ENCODE measurements at places on chromosomes 4 and X.

DNA sequence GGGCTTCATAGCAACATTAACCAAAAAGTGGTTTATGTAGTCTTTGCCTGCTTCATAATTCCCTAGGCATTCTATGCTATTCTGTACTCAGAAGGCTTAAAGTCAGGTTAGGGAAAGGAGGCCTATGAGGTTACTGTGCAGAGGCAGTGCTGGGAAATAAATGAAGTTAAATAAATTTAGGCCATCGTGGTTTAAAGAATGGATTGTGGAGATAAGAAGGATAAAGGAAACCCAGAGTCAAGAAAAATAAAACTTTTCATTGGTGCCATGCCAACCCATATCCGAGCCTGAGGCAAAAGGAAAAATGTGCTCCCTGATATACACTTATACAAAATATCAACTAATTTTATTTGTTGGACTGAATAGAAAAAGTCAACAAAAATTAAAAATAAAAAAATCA, 70.2 kb downstream of the AR start:
- DNase-seq: no peak

DNA sequence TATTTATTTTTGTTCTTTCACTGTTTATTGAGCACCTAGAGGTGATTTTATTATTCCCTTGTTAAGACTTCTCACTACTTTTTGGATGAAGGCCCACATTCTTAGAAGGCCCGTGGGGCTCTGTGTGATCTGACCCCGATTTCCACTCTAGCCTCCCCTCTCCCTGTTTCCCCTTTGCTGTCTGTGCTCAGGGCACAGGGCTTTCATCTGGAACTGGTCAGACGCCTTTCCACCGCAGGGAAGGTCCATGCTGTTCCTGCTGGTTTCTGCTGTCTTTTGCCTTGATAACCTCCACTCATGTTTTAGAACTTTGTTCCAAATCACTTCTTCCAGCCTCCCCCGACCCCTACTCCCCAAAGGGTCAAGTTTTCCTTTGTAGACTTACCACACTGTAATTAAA, 31.3 kb upstream of the ANAPC4 start:
- DNase-seq: no peak

DNA sequence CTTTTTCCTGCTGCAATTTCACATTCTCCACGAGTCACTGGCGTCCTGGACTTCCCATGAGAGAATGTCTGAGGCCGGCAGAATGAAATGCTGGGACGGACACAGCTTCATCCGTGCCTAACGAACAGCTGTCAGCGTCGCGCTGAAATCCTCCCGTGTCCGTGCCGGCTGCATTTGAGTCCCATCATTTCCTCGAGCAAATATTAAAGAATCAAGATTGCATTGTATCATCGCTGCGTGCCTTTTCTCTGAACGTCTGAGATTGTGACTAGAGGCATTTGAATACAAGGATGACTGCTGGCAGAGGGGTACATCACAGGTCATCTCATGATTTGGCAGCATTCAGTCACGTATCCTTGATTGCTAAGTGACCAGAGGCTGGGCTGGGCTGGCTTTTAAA, 279.9 kb downstream of the ASMT start:
- DNase-seq: no peak

- DNase-seq: no peak
Measured at GRCh38 chr4:156788782-156789181, 182.8 kb downstream of the PDGFC start.

- no peak for DNase-seq
Measured at GRCh38 chr4:125322366-125322730, 7.6 kb downstream of the FAT4 start.

GRCh38 chr4:36610628-36611027, 329.2 kb downstream of the DTHD1 start:
- no peak for DNase-seq

GRCh38 chr4:83340692-83341343, 6.2 kb upstream of the HPSE start:
- no peak for DNase-seq

DNA sequence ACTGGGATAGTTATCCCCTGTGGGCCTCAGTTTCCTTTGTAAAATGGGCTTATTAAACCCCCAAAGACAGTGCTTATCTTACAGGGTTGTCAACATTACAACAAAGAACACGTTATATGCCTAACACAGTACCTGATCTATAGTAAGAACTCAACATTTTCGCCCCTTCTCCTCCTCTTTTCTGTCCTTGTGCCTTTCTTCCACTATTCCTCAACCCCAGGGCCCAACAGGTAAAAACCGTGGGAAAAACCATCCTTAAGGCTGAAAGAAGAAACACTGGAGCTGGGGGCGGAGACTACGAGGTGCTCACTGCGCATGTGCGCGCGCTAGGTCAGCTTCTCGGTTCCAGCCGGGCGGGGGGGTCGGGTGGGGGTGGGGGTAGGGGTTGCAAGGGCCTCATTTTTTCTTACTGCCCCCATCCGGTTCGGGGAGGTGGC, 426 bp upstream of the XIAP start:
- DNase-seq: no peak

GRCh38 chr4:56387023-56388001, at the start of gene AASDH:
Gene AASDH (minus strand): TSS chr4:56387491. CDS start chr4:56384299, 3,192 bp downstream.
- peak; percentile 93 for DNase-seq

- no peak for DNase-seq
Measured at GRCh38 chr4:188046657-188047056, 51.1 kb downstream of the ZFP42 start.

- no peak for DNase-seq
Measured at GRCh38 chrX:12970691-12971202, 4.2 kb upstream of the TMSB4X start.

- no peak for DNase-seq
Measured at GRCh38 chr4:107987916-107988762, 1.6 kb upstream of the HADH start.

DNA sequence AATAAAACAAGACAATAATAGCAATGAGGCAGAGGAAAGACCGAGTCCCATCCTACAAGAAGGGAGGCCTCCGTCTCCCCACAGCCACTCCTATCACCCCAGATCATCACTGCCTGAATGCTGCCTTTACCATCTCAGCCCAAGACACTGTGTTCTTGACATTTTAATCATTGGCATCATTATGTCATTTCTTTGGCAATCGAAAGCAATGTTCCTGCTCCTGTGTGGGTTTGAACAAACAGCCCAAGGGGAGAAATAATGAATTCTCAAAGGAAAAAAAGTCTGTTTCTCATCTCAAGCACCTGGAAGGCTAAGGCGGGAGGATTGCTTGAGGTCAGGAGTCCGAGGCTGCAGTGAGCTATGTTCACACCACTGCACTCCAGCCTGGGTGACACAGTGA, 73.0 kb upstream of the ACSL1 start:
- DNase-seq: no peak

GRCh38 chrX:13652287-13652793, 601 bp upstream of the TCEANC start:
- DNase-seq: no peak

GRCh38 chr4:71151054-71151453, 157.6 kb downstream of the DCK start:
- no peak for DNase-seq

GRCh38 chrX:130082244-130083106, 27.8 kb downstream of the ELF4 start:
- peak; percentile 61 for DNase-seq

GRCh38 chrX:116667346-116668134, 204.8 kb upstream of the CT83 start:
- DNase-seq: no peak

DNA sequence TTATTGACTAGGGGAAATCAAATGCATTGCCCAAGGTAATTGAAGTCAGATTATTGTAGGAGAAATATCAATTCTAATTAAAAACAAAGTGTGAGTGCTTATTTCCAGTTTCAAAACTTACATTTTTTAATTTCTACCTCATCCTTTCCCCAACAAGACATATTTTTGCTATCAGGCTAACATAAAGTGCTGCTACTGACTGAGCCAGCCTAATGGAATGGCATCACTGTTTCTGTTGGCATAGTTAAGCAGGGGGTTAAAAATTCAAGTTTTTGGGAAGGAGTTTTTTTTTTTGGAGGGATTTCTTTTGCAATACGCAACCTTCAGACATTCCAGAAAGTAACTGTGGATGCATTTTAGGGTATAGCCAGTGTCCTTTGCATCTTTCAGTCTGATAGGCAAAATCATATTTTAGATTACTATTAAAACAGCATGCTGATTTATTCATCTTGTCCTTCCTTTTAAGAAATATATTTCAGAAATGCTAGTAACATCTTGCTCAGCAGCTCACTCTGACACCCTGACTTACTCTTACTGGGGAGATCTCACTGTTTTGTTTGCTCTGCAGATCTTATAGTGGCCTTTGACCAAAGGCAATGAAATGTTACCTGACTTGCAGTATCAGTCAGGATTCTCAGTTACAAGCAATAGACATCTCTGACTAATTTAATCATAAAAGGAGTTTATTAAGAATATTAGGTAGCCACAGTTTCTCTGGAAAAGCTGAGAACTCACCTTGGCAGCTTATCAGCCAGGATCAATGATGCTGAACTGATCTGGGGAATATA, 24.4 kb downstream of the GAB1 start:
- DNase-seq: no peak

- DNase-seq: no peak
Measured at GRCh38 chr4:102543030-102543928, 42.1 kb downstream of the NFKB1 start.

- no peak for DNase-seq
Measured at GRCh38 chr4:175671491-175671934, 140.6 kb downstream of the GPM6A start.

DNA sequence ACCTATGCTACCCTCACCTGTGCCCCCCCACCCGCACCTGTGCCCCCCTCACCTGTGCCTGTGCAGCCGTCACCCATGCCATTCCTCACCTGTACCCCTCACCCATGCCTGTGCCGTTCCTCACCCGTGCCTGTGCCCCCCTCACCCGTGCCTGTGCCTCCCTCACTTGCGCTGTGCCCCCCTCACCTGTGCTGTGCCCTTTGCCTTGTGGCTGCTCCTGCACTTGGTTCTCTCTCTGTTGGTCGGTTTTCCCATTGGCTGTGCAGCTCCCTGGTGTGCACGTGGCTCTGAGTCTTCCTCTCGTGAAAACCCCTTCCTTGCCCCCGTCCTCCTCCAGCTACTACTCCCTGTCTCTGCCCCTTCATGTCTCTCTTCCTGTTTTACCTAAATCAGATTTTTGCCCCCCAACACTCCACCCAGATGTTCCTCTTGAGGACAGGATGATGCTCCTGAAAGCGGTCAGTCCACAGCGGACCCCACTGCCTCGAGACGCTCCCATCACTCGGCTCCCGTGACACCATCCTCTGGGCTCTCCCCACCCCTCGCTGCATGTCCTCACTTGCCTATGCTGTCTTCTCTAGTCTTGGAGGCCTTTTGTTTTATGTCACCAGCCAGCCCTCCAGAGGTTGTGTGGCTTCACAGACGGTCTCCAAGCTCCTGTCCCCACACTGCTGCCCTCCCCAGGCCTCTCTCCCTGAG, 6.8 kb downstream of the MAEA start:
- no peak for DNase-seq

GRCh38 chr4:67658302-67658701, 42.7 kb downstream of the UBA6 start:
- no peak for DNase-seq

- DNase-seq: no peak
Measured at GRCh38 chrX:10676235-10676957, 56.0 kb upstream of the MID1 start.

- no peak for DNase-seq
Measured at GRCh38 chr4:6734165-6734786, 18.3 kb downstream of the BLOC1S4 start.

DNA sequence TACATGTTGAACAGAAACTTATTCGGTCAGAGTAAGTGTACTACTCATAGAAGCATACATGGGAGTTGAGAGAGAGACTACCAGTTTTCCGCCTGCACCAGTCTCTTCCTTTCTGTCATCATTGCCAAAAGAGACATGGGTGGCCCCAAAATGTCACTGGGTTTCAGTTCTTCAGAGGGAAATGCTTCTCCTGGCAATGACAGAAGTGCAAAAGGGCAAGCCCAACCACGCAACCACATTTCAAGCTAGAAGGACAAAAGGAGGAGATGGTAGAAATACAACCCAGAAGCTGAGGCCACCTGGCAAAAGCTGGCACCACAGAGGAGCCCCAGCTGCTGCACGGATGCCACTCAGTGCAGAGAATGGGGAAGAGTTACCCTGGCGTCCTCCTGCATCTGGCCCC, 320.1 kb downstream of the BCOR start:
- no peak for DNase-seq

GRCh38 chr4:8688041-8688907, 95.7 kb downstream of the CPZ start:
- DNase-seq: no peak

- DNase-seq: no peak
Measured at GRCh38 chr4:65825116-65825753, 154.9 kb upstream of the EPHA5 start.

DNA sequence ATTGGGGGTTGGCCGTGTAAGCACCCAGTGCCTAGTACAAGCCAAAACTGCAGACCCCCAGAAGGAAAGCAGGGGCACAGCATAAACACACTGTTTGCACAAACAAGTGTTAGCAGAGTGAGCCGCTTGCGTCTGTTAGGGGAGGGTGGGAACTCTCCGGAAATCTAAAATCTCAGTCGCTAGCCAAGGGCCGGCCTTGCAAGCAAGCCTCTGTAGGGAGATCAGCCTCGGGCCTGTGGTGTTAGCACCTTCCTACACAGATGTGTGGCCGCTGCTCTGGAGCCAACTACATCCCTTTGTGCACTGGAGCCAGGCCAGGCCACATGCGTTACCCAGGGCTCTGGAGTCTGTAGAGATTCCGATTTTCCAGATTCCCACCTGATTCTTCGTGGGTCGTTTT, 67.1 kb downstream of the GPR143 start:
- no peak for DNase-seq

GRCh38 chr4:140028676-140029517, 125.1 kb downstream of the MAML3 start:
- no peak for DNase-seq

- no peak for DNase-seq
Measured at GRCh38 chr4:114383721-114384120, 214.9 kb upstream of the UGT8 start.

DNA sequence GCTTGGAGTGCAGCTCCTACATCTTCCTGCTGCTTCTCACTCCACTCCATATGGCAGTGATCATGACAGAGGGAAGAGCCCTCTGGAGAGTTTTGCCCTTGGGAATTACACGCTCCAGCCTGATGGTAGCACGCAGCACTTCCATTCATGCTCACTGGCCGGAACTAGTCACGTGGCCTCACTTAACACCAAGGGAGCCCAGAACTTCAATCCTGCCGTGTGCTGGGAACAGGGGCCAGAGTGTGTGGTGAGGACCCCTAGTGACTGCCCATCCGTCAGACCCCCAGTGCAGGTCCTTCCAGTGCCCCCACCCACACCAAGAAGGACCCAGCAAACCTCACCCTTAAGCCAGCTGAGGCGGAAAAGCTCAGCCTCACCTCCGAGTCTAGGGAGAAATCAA, 230.7 kb downstream of the EVC2 start:
- no peak for DNase-seq

- DNase-seq: no peak
Measured at GRCh38 chrX:87728459-87728858, 210.9 kb downstream of the KLHL4 start.

DNA sequence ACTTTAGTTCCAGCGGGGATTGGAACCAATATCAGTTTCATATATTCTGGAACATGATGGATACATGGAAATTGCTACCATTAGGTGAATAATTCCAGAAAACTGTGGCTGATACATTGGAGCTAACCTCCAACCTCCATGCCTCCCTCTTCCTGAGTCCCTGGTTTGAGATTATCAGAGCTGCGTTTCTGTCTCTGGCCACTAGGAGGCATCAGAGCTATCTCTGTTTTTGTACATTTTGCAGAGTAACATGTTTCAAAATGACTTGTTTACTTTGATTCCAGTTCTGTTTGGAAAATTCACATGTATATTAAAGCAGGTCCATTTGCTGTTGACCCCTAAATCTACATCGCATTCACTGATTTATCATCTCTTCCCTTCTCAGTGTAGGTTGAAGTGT, 2.4 kb upstream of the RAB40AL start:
- DNase-seq: no peak
